Smooth muscle cell of trachea (primary cell): ENCODE measurements at places on chromosomes 2 and 18. TPM values are rescaled to one million over a fixed set of nuclear protein-coding genes. Genes with fewer than 3 reads are reported as not detected.

CTLA4 gene
- not detected in 2 replicates for total RNA-seq

EPAS1 gene
- total RNA-seq = 71.1 and 274 TPM in 2 replicates

DLGAP1 gene
- total RNA-seq = 0.17 and 3.1 TPM in 2 replicates

IGFBP2 gene
- total RNA-seq = 3.1 and 6.9 TPM in 2 replicates

HOXD9 gene
- 0.17 TPM in 1 of 2 replicates, not detected in the other for total RNA-seq

ACVR1C gene
- 0.44 and 0.50 TPM in 2 replicates for total RNA-seq

CHRND gene
- total RNA-seq = not detected in 2 replicates
